ENCODE measurements at places on chromosomes 2 and 18. TPM values are rescaled to one million over a fixed set of nuclear protein-coding genes. Genes with fewer than 3 reads are reported as not detected.

The CPO gene
- total RNA-seq, result not detected

The TMEM17 gene
- 0.47 TPM for total RNA-seq

The PROKR1 gene
- not detected for total RNA-seq

The NPAS2 gene
- total RNA-seq, result 5.8 TPM

The VIT gene
- total RNA-seq, result 0.09 TPM

The PARD6G gene
- 0.75 TPM for total RNA-seq

The SLC38A11 gene
- not detected for total RNA-seq

The TRIB2 gene
- total RNA-seq, result 13.9 TPM

The HNMT gene
- 1.7 TPM for total RNA-seq

The PROM2 gene
- total RNA-seq, result 0.19 TPM

The RHBDD1 gene
- 21.0 TPM for total RNA-seq

The ACOXL gene
- total RNA-seq, result not detected

The PAPOLG gene
- total RNA-seq, result 9.1 TPM

The RNF152 gene
- 41.8 TPM for total RNA-seq

The LYG2 gene
- total RNA-seq, result not detected

The EIF2AK2 gene
- 17.5 TPM for total RNA-seq
